Esophagus muscularis mucosa (tissue), 4 donors: ENCODE measurements at places on chromosomes 7 and 10. TPM values are rescaled to one million over a fixed set of nuclear protein-coding genes. Genes with fewer than 3 reads are reported as not detected.

EBF3 gene
- 3.6 TPM for total RNA-seq

GPR15LG gene
- total RNA-seq = not detected

TMEM213 gene
- total RNA-seq = not detected

MMS19 gene
- total RNA-seq = 51.4 TPM

FAM25A gene
- total RNA-seq = not detected

POLR1F gene
- total RNA-seq = 17.7 TPM

ARPC1A gene
- 105 TPM for total RNA-seq

NPC1L1 gene
- total RNA-seq = not detected

MIOS gene
- total RNA-seq = 17.5 TPM

PRSS1 gene
- not detected for total RNA-seq

PTPRE gene
- 8.7 TPM for total RNA-seq

ENKUR gene
- total RNA-seq = not detected

HOXA1 gene
- 0.71 TPM for total RNA-seq

TNS3 gene
- 34.6 TPM for total RNA-seq

COBL gene
- total RNA-seq = 44.0 TPM

PNLIP gene
- not detected for total RNA-seq

FZD8 gene
- 9.9 TPM for total RNA-seq

PCLO gene
- 2.3 TPM for total RNA-seq

MTPN gene
- 68.8 TPM for total RNA-seq

MMP21 gene
- not detected for total RNA-seq

ASZ1 gene
- not detected for total RNA-seq

OPTN gene
- total RNA-seq = 93.6 TPM

CDH23 gene
- total RNA-seq = 20.8 TPM

SKIDA1 gene
- total RNA-seq = 1.2 TPM

PLAU gene
- total RNA-seq = 4.2 TPM

NAPEPLD gene
- 4.7 TPM for total RNA-seq

GPR26 gene
- total RNA-seq = not detected

FXYD4 gene
- total RNA-seq = not detected

GRID2IP gene
- not detected for total RNA-seq

DPYSL4 gene
- total RNA-seq = 1.4 TPM

NODAL gene
- total RNA-seq = not detected

HHEX gene
- 4.6 TPM for total RNA-seq

SPDYE11 gene
- not detected for total RNA-seq

EGR2 gene
- total RNA-seq = 4.0 TPM

TUBB8 gene
- not detected for total RNA-seq

HABP2 gene
- total RNA-seq = not detected

TFEC gene
- total RNA-seq = 2.4 TPM

SMKR1 gene
- total RNA-seq = not detected

COPS6 gene
- 87.6 TPM for total RNA-seq

STAMBPL1 gene
- total RNA-seq = 8.6 TPM

ZNF783 gene
- total RNA-seq = 12.0 TPM

ZDHHC16 gene
- total RNA-seq = 37.2 TPM

PNLIPRP2 gene
- not detected for total RNA-seq

NEUROD6 gene
- total RNA-seq = not detected

LLCFC1 gene
- total RNA-seq = not detected

ACBD7 gene
- 0.63 TPM for total RNA-seq

SPDYE18 gene
- 0.32 TPM for total RNA-seq
